ENCODE measurements at places on chromosomes 11 and 22.

DNA sequence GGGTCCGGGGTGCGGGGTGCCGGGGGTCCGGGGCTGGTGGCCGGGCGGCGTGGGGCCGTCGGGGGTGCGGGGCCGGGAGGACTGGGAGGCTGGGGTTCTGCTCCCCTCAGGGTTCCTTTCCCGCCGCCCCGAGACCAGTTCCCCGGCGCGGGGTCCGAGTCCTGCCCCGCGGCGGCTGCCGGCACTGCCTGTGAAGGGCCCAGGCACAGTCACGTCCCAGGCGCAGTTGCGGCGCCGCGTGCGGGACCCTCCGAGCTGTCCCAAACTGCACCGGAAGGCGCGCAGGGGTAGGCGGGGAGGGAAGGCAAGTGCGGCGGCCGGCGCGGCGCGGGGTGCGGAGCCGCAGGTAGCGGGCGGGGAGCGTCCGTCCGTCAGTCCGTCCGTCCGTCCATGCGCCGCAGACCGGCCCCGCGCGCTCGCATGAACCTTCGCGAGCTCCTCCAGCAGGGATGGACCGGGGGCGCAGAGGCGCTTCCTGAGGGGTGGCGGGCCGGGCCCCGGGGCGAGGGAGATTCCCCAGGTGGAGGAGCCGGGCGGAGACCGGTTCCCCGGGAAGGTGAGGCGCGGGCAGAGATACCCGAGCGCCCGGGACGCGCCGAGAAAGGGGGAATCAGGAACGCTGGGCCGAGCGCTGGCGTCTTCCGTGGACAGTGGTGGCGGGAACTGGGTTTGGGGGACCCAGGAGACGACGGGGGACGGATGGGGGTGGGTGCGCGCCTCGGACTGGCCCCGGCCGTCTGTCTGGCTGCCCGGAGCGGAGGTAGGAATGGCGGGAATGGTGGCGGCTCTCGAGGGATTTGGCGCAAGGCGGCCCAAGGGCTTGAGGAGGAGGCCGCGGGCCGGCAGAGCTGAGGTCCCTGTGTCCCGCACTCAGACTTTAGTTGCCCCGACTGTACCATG lies 3.1 kb upstream of the ADORA2A start:
- peak; percentile 46 for DNase-seq

GRCh38 chr22:41876275-41876674 lies 38.6 kb downstream of the SHISA8 start:
- DNase-seq = no peak

- DNase-seq = no peak
Observed at GRCh38 chr11:71194710-71195109, 57.7 kb downstream of the SHANK2 start.

DNA sequence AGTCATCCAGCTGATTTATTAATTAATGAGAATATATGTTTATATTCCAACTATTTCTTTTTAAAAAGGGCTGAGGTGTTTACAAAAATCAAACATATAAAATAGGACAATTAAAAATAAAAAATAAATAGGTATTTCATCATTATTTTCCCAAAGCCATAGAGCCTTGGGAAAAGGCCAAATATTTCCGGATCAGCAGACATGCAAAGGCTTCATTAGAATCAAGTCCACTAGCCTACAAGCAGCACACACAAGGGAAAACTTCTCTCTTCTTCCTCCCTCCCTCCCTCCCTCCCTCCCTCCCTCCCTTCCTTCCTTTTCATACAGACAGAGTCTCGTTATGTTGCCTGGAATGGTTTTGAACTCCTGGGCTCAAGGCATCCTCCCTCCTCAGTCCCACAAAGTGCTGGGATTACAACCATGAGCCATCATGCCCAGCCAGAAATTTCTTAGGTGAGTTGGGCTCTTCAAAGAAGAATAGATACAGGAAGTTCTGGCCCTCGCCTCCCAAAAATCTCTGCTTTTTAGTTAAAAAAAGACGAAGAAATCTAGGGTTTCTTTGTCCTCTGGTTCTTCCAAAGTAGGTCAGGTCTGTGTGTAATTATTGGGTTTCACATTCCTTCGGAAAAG lies 121.2 kb downstream of the SIK3 start:
- no peak for DNase-seq

GRCh38 chr22:25419247-25420113 lies 145.0 kb upstream of the GRK3 start:
- no peak for DNase-seq

GRCh38 chr11:83692675-83693074 lies 406.5 kb upstream of the CCDC90B start:
- DNase-seq = no peak

DNA sequence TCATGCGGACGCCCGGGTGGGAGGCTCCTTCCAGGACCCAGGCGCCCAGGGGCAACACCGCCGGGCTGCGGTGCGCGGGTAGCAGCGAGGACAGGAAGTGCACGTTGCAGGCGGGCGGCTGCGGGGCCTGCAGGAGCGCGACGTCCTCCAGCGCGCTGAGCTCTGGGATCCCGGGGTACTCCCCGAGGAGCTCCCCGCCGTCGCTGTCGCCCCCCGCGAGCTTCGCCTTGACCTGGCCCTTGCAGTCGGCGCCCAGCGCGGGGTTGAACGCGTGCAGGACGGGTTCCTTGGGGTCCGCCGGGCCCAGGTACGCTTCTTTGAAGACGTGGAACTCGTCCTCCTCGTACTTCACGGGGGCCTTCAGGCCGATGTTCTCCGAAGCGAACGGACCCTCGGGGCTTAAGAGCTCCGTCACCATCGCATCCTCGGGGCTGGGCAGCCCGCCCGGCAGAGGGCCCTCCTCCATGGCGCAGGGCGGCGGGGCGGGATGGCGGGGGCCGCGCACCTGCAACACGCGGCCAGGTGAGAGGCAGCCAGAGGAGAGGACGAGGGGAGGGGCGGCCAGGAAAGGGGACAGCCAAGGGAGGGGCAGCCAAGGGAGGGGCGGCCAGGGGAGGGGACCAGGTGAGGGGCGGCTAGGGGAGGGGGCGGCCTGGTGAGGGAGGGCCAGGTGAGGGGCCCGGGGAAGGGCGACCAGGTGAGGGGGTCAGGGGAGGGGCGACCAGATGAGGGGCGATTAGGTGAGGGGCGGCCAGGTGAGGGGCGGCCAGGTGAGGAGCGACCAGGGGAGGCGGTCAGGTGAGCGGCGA lies 921 bp downstream of the TESMIN start:
- no peak for DNase-seq

- DNase-seq = no peak
Observed at GRCh38 chr22:24391836-24392217, 35.6 kb upstream of the ADORA2A start.

- no peak for DNase-seq
Observed at GRCh38 chr11:122426073-122426472, 229.4 kb upstream of the UBASH3B start.

DNA sequence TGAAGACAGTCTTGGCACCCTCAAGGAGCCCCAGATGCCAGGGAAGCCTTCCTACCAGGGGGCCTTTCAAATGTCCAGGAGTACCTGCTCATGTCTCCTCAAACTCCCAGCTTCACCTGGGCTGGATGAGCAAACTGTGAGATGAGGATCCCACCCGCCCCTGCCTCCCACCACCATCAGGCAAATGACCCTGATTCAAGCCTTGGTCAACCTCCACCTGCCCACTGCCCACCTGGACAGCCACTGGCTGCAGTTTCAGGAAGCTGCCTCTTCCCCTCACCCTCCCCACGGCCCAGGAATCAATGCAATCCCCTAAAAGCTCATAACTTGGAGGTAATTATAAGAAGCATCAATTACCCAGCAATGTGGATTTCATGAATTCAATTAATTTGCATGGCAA lies 122.7 kb downstream of the BUD13 start:
- no peak for DNase-seq

- no peak for DNase-seq
Observed at GRCh38 chr11:32318071-32319055, 117.0 kb downstream of the WT1 start.

DNA sequence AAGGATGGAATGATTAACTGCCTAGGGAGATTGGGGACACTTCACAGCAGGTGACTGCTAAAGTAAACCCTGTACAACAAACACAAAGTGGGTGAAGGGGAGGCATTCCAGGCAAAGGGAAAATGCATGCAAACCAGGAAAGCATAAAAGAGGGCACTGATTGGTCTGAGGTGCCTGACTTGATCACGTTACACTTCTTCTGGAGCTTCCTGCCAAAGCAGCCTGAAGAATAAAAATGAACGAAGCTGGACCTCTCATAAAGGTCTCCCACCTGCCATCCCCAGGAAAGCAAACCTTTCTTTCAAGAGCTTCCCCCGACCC lies 46.7 kb upstream of the SCUBE2 start:
- DNase-seq = no peak

GRCh38 chr11:102240502-102240901 lies 76.8 kb upstream of the BIRC3 start:
- no peak for DNase-seq

GRCh38 chr11:40030867-40031266 lies 1428.6 kb downstream of the LRRC4C start:
- DNase-seq = no peak

GRCh38 chr22:31142285-31142684 lies 2.0 kb upstream of the PLA2G3 start:
- DNase-seq = no peak

DNA sequence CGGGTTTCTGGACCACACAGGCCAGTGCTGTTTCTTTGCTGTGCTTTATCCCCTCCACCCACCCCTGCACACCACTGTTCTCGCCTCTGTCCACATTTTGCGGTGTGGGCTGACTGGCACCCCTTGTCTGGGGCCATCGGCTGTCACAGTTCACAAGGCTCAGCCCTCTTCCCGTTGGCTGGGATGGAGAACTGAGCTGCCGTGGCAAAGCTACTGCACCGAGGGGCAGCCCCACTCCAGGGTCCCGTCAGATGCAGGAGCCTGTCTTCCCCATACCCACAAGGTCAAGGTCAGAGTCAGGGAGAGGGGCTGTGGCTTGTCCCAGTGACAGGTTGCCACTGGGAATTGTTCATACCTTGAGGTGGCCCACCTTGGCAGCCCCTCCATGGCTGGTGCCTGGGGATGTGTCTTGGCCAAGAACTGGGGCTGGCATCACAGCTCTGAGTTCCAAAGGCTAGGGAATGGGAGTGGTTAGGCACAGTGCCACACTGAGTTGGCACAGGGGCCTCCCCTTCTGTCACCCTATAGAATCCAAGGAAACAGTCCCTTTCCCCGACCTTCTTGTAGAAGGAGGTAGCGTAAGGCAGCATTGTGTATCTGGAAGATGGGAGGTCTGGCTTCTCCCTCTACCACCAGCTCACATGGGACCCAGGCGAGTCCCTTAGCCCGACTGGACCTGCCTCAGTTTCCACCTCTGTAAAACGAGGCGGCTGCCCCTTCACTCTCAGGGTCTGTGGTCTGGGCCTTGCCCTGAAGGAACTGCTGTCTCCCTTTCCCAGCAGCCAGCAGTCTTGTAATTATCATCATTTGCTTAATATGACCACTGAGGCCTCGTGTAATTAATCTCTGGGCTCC lies 3.4 kb downstream of the GRK2 start:
- DNase-seq = no peak

- no peak for DNase-seq
Observed at GRCh38 chr11:30710221-30710620, 124.1 kb upstream of the MPPED2 start.

- DNase-seq = peak; percentile 10
Observed at GRCh38 chr11:120079750-120080610, 57.9 kb downstream of the TRIM29 start.

GRCh38 chr11:36997656-36998055 lies 399.6 kb upstream of the RAG2 start:
- DNase-seq = no peak

DNA sequence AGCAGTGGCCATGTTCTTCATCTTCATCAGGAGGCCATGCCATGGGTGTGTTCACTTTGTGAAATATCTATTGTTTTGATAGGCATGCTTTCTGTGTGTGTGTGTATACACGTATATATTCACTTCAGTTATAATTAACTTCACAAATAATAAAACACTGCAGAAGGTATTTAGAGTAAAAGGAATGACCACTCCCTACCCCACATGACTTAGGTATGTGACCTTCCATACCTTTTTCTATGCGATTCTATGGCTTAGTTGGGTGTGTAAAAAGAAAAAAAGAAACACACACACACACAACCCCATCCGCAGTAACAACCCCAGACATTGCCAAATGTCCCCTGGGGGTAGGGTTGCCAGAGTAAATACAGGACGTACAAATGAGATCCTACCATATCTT lies 72.0 kb downstream of the CYTH4 start:
- DNase-seq = no peak

DNA sequence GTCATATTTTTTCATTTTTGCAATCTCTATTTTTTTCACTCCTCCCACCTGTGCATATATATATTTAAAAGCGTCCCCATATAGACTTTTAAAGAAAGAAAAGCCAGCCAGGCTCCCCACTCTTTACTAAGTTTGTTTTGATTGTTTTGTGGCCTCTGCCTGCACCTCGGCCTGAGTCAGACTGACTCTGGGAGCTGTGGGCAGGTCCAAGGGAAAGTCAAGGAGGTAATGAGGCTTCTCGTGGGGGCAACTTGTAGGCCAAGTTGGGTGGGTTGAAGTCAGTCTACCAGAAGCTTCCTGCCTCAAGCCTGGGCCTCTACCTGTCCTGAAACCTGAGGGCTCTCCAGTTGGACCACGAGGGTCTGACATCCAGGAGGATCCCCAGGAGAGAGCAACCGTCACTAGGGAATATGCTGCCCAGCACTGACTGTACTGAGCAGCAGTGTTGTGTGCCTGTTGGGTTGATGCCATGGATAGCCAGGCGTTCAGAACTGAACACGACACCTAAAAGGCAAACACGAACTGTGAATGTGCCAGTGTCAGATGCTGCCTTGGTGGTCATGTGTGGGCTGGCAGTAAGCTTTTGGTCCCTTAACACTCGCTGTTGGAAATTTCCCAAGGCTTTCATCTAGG lies 58.8 kb downstream of the BMAL1 start:
- DNase-seq = no peak

DNA sequence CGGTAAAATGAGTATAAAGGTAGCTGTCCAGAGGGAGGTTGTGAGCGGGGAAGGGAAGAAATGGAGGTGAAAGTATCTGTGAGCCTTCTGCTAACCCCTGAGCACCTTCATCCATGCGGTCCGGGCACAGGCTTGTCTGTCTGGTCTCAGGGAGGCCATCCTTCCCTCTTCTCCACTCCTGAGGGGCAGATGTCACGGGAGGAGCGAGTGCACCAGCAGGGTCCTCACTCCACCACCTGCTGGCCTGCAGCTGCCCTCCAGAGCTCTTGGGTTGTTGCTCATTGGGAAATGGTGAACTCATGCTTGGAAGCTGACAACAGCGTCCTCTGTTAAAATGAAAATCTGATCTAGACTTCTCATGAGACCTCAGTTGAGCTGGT lies 33.8 kb upstream of the WNT11 start:
- no peak for DNase-seq

- no peak for DNase-seq
Observed at GRCh38 chr11:124602193-124602592, 9.0 kb upstream of the PANX3 start.

DNA sequence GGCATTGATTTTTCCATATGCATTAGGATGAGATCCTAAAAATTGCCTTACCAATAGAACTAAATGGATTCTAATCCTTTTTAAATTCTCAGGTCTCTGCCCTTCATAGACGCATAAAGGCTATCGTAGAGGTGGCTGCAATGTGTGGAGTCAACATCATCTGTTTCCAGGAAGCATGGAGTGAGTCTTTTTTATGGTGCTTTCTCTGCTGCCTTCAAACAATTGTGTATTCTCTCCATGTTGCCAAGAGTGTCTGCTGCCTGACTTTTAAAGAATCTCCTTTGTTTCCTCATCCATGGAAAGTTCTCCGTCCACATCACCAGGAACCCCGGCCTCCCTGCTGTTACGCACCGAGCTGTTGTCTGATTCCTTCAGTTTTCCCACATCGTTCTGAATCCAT lies 6.9 kb downstream of the UPB1 start:
- DNase-seq = no peak
